ENCODE measurements at places on chromosomes 12 and 14.
A peak's percentile ranks its signal among the peaks of the same experiment; 100 is the strongest.

- DNase-seq = no peak
These were observed 155.3 kb downstream of the PDE3A start for GRCh38 chr12:20523658-20524057.

- no peak for DNase-seq
These were observed 46.7 kb downstream of the PROX2 start for GRCh38 chr14:74829251-74829650.

DNA sequence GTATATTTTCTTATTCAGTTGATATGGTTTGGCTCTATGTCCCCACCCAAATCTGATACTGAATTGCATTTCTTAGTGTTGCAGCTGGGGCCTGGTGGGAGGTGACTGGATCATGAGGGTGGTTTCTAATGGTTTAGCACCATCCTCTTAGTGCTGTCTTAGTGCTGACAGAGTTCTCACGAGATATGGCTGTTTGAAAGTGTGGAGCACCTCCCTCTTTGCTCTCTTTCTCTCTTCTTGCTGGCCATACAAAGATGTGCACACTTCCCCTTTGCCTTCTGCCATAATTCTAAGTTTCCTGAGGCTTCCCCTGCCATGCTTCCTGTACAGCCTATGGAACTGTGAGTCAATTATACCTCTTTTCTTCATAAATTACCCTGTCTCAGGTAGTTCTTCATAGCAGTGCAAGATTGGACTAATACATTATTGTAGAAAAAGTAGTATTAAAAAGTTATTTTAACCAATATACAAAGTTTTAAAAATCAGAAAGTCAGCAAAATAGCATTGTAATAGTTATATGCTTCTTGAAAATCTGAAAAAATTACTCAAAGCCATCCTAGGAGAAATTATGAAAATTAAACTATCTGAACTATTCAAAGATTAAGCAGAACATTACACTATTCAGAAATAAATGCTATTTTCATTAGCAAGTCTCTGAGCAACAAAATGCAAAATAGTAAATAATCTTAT, 84.1 kb downstream of the PPP1R12A start:
- no peak for DNase-seq

DNA sequence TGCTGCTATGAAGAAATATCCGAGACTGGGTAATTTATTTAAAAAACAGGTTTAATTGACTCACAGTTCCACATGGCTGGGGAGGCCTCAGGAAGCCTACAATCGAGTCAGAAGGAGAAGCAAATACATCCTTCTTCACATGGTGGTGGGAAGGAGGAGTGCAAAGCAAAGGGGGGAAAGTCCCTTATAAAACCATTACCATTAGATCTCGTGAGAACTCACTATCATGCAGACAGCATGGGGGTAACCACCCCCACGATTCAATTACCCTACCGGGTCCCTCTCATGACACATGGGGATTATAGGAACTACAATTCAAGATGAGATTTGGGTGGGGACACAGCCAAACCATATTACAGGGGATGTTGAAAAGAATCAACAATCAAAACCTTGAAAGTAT, 74.9 kb downstream of the PPM1H start:
- DNase-seq = no peak

GRCh38 chr12:122474324-122474716, 26.4 kb downstream of the ZCCHC8 start:
- DNase-seq = no peak

GRCh38 chr12:68675101-68675842, 11.5 kb upstream of the NUP107 start:
- peak; percentile 89 for DNase-seq

DNA sequence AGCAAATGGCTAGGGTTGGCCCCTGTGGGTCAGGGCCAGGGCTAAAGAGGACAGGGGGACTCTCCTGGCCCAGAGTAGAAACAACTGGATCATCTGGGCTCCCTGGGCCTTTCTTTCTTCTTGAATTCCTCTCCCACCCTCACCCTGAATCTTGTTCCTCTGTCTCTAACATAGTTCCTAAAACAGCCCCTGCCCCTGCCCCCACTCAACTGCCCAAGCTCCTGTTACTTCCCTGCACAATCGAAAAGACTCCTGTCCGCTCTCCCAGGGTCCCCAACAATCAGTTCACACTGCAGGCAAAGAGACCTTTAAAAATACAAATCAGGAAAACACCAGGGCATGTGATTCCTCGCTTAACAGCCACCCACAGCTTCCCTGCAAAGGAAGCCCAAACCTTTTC, 18.0 kb upstream of the ANKRD33 start:
- no peak for DNase-seq

GRCh38 chr12:132723764-132724140, 13.1 kb downstream of the PGAM5 start:
- no peak for DNase-seq

DNA sequence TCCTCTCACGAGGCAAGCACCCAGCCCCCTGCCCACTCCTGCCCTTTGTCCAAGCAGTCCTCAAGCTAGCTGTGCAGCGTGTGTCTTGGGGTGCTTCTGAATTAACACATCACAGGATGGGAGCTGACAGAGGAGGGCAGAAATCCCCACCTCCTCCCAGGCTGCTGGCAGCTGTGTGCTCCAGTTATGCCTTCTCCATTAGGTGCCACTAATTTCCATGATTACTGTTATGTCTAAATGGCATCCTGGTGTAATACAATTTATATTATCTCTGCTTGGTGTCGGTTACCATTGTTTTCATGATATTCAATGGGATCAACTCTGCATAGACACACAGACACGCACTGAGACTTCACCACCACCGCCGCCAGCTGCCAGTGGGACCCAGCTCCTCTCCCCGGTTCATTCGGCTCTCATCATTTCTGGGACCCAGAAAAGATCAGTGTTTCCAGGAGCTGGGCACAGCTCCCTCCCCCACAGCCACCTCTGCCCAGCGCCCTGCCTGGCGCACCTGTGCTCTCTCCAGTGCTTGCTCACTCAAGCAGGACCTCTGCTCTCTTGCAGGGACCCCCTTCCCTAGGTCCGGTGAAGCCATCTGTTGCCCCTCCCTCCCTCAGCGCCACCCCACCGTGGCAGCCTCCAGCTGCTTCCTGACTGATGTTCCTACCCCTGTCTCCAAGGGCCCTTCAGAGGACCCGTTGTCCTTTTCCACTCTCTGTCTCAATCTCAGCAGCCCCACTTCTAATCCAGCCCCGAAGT, 167.5 kb upstream of the FKBP4 start:
- DNase-seq = no peak

- no peak for DNase-seq
These were observed 100.5 kb upstream of the TMCC3 start for GRCh38 chr12:94750864-94751263.

- DNase-seq = no peak
These were observed 36.3 kb upstream of the SINHCAF start for GRCh38 chr12:31362115-31362758.

GRCh38 chr12:31897781-31898503, 61.3 kb upstream of the RESF1 start:
- peak; percentile 20 for DNase-seq

- DNase-seq = peak; percentile 30
These were observed 132.3 kb downstream of the SNAPC1 start for GRCh38 chr14:61894452-61895077.

GRCh38 chr12:112309797-112310196, 72.4 kb downstream of the HECTD4 start:
- no peak for DNase-seq

- DNase-seq = peak; percentile 58
These were observed 20.5 kb downstream of the UBC start for GRCh38 chr12:124893792-124894516.

DNA sequence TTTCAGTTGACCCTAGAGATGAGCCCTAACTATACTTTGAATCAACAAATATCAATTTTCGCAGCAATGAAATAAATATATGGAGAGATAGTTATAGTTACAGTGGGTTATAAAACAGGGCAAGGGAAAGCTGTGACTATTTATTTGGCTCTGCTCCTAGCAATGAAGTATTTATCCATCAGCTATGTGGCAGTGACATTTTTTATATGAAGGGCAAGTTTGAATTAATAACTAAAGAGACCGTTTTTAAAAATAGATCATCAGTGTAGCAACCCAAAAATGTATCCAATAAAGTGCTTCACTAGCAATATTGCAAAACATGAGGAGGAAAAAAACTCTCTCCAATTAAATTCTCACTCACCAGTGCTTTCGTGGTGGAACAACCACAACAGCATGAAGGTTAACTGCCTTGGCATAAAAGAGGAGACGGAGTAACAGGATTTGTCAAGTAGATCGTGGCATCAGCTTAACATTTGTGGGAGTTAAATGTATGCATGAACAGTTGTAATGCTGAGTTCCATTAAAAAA, 58.1 kb upstream of the NUDT4 start:
- no peak for DNase-seq

DNA sequence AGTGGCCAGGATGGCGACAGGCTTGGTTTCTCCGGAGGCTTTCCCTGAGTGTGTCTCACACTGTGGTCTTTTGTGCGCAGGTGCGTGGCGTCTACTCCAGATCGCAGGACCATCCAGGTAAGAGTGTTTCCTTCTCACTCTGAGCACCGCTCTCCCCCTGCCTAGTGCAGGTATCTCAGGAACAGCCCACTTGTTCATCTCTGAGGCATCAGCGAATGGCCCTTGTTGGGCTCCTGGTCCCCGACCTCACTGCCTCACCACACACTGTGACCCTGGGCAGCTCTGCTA, 781 bp downstream of the ADGRD1 start:
- no peak for DNase-seq

DNA sequence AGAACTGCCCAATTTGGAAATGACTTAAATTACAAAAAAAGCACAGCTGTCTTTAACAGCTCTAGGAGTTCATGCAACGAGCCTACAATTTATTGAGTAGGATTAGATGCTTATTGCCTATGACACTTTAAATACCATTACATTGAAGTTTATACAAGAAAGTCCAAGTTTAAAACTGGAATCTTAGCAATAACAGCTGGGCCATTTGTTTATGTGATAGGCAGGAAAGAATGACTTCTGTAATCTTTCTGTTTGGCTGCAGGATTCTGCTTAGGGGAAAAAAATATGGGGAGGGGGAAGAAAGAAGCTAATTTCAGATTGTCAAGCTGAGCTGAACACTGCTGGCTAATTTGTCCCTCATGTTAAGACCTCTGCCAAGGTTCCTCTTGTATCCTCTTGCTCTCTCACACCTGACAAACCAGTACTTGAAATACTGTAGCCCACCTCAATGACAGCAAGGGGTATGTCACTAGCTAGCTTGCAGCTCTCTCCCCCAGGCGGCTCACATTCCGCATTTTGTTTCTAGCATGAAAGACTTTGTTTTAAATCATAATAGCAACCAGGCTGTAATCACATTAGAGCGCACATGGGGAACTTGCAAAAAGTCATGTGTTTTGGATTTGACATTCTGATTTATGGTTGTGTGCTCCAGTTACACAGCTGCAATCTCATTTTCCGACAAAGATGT, 384.8 kb downstream of the BMP4 start:
- DNase-seq = no peak

- DNase-seq = no peak
These were observed 8.9 kb downstream of the BICD1 start for GRCh38 chr12:32115404-32116104.

- DNase-seq = no peak
These were observed 14.0 kb upstream of the PEX5 start for GRCh38 chr12:7175493-7175892.

DNA sequence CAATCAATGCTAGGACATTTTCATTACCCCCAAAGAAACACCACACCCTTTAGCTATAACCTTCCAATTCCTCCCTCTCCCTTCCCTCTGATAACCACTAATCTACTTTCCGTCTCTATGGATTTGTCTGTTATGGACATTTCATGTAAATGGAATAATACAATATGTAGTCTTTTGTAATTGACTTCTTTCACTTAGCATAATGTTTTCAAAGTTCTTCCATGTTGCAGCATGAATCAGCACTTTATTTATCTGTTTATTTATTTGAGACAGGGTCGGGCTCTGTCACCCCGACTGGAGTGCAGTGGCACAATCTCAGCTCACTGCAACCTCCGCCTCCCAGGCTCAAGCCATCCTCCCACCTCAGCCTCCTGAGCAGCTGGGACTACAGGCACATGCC, 1.2 kb upstream of the RBM19 start:
- DNase-seq = no peak

DNA sequence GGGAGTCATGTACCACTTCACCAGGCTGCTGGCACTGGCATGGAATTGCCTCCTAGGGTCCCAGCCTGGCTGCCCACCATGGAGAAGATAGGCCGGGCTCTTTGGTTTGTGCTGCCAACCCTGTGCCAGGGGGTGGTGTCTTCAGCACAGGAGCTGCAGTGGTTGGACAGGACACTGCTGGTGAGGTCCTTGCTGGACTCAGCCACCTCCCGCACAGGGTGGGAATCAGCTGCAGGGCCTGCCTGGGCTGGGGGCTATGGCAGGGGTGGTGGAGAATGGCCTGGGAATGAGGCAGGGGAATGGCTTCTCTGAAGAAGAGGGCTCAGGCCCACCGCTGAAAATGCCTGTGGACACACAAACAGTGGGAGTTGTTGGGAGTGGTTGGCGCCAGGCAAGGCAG, 70.6 kb upstream of the CAPRIN2 start:
- no peak for DNase-seq

DNA sequence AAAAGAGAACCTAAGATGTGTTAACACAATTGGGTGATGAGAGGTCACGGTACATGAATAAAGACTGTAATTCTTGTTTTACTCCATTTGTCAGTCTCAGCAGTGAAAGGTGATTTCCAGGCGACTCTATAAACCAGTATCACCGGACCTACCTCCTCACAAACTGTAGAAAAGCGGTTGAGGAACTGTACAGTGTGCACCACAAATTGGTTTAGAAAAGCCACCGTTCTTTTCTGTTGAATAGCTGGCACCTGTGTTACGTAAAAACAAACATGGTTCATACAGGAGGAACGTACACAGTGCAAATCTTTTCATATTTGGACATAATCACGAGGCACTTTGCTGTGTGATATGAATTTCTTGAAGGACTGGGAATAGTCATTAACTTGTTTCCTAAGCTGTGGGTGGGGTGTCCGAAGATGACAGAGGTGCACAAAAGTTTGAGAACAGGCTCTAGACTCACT, 663 bp downstream of the WASHC3 start:
- no peak for DNase-seq

- no peak for DNase-seq
These were observed 129.6 kb downstream of the PAPOLA start for GRCh38 chr14:96631621-96632362.

DNA sequence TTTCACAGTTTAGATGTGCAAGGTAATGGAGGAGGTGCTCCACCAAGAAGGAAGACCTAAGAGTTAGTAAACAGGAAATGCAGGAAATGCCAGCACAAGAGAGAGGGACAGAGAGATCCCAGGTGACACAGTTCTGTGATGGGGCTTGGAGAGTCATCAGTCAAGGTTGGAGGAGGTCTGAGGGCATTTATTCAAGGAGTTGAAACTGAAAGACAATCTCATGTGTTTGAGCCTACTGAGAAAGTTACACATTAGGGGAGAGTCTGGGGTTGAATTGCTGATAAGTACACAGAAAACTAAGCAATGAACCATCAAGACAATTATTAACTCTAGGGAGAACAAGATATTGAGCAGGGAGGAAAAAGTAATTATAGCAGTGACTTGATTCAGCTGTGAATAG, 138.5 kb downstream of the ANO6 start:
- DNase-seq = no peak
